ENCODE measurements at places on chromosomes 5 and 9.

- DNase-seq: no peak
Observed at GRCh38 chr9:95140821-95141220, 176.7 kb downstream of the FANCC start.

DNA sequence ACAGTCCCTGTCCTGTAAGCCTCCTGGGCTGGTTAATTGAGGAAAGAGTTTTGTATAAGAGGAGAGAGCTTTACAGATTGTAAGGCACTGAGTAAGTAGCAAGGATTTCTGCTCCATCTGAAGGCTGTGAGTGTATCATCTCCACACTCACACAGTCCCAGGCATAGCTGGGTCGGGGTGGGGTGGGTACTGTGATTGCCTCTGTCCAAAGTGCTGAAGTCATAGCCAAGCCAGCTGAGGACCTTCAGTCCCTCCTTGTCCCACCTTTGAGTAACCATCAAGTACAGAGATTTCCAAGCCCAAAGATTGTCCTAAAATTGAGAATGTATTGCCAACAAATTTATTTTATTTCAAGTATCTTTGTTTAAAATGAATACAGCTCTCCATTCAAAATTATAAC is 5.5 kb upstream of the DNAJB5 start:
- no peak for DNase-seq

DNA sequence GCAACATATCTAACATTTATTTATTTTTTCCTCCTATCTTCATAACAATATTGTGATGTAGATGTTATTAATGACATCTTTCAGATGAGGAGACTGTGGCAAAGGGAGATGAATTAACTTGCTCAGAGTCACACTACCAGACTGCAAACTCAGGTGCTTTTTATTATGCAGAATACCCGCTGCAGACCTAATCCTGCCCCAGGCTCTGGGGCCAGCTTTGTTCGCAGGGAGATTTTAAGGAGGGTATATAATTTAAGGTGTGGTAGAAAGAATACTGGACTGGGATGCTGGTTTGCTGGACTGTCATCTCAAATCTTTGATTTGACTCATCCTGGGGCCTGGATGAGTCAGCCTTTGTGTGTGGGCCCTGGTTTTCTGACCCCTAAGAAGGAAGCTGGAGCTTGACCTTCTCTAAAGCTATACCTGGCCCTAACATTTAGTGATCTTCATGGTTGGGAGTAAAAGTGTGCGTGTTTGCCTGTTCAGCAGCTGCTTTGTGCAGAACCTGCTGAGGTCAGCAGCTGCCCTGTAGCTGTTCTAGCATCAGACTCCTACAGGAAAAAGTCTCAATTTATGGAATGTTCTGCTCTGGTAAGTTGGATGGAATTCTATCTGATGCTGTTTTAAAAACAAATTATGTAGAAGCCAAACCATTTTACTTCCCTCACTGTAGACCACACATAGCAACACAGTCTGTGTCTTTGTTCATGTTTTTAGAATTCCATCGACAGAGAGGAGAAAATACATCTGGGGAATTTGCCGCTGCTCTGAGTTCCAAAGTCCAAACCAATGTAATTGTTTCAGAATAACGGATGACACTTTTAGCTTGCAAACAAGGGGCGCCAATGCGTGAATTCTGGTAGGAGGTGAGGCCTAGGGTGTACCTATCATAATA is 4.5 kb downstream of the SLC36A1 start:
- DNase-seq: no peak

DNA sequence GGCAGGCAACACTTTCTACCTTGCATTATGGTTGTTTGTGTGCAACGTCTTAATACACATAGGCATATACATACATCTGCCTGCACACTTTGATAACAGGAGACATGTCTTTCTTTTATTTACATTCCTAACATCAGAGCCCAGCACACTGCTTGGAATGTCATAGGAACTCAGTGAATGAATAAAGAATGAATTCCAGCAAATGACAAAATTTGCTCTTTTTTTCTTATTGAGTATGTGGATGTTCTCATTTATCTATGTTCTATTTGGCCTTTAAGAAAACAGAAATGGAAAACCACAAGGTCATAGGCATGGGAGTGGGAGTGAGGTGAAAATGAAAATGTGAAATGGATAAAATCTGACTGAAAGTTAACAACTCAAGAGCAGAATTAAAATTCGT is 36.3 kb upstream of the PALM2AKAP2 start:
- DNase-seq: no peak

DNA sequence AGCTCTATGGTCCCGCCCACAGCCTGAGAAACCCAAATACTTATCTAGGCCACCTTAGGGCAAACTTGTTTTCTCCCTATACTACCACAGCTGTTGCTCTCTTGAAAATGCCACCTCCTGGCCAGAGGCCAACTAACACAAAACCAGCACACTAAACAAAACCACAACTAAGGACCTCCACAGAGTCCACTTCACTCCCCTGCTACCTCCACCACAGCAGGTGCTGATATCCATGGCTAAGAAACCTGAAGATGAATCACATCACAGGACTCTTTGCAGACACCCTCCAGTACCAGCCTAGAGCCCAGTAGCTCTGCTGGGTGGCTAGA is 108.4 kb downstream of the ALDH1A1 start:
- DNase-seq: no peak

GRCh38 chr9:113934167-113934828 is 58.2 kb downstream of the ZNF618 start:
- no peak for DNase-seq

GRCh38 chr5:73938280-73938937 is 312.4 kb downstream of the ARHGEF28 start:
- no peak for DNase-seq

- no peak for DNase-seq
Observed at GRCh38 chr5:172999372-172999973, 15.9 kb downstream of the ATP6V0E1 start.

GRCh38 chr9:32627394-32627954 is 8.0 kb downstream of the TAF1L start:
- DNase-seq: no peak

DNA sequence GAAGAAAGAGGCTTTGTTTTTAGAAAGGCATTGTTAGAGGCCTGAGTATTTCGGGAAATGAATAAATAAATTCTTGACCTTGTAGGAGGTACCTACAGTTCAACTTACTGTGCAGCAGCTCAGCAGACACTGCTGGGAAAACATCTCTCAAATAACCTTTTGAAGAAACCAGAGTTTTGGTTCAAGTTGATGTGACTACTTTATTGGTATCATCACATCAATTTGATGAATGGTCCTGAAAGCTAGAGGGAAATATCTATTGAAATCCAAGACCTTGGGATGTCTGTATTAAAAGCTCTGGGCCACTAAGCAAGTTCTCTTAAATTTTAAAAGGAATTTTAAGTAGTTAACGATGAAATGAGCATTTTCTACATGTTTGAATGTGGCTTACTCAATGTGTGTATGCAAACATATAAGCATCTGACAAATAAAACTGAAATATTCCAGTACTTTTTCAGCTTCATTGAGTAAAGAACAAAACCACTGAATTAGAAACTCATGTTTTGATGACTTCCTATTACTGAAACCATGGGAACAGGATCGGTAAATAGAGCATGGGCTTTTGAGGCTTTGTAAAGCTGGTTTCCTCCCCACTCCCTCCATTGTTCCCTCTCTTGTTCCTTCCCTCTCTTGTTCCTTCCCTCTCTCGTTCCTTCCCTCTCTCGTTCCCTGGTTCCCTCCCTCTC is 36.7 kb downstream of the SLC27A6 start:
- DNase-seq: no peak

- no peak for DNase-seq
Observed at GRCh38 chr5:80315244-80315643, 4.6 kb upstream of the SPZ1 start.

DNA sequence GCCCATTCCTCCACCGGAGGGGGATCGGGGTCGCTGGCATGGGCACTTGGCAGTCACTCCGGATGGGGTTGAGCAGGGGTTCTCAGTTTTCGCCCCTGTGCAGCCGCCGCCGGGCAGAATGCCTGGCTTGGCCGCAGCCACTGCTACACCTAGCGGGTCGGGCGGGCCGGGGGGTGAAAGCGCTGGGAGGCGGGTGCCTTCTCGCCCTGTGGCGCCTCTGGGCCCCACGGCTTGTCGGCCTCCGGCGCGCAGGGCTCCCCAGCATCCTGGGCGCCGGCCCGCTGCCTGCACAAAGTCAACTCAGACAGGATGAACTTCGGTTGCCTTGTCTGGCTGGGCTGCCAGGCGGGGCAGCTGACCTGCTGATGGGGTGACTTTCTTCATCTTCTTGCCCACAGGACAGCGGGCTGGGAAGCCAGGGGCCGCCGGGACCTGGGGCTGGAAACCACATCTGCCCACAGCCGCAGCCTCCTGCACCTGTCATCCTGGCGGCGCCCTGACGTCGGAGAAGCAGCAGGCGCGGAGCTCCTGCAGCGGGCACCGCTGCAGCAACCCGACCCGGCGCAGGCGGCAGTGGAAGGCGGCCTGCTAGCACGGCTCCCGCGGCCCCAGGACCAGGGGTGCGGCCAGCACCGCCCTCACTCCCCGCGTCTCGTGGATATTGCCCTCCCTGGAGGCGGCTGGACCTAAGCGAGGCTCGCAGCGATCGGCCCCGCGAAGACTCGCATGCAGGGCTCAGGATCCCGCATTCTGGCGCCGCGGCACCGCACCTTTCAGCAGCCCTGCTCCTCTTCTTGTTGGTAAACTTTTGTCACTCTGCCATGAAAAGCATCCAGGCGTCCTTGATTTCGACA is 1.3 kb upstream of the ANKRD18A start:
- DNase-seq: peak; percentile 48

DNA sequence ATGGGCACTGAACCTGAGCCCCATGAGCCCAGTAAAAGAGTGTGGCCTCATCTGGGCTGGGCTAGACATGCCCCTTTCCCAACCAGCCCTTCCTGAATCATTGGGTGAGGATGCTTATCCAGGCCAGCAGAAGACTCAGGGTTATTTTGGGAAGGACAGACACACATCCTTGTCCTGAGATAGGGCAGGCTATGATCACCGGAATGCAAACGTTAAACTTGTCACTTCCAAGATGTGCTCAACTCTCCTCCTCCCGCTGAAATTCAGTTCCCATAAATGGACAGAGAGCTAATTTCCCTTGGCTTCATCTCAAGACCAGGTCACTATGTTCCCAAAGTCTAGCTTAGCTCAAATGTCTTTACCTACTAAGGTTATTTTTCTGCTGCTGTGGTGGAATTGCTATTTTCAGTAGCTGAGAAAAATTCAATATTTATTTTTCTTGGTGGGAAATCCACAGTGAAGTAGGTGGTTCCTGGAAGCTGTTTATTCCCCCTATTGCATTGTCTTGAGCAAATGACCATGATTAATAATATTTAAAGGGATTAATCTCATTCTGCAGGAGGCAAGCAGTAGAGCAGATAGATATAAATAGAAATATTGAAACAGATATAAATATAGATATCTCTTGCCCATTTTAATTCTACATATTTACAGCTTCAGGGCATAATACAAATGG is 70.0 kb downstream of the NXNL2 start:
- DNase-seq: no peak

DNA sequence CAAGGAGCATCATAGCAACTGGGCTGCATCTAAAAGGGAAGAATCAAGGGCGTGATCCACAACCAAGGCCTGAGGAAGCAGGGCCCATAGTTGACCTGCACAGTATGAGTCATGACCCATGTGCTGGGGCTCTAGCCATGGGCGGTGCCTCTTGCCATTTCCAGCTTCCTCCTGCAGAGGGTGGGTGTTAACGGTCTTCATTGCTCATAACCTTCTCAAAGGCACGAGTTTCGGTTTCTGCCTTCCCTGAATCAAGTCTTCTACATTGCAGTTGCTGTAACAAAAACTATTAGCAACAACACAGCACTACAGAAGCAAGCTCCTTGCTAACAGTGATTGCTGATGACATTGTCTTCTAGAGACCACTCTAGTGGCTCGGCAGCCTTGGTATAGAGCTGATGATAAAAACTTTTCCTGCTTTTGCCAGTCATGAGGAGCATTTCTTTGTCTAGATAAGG is 66.9 kb downstream of the CTSL start:
- peak; percentile 78 for DNase-seq

- no peak for DNase-seq
Observed at GRCh38 chr5:138458384-138458783, 6.9 kb upstream of the EGR1 start.

DNA sequence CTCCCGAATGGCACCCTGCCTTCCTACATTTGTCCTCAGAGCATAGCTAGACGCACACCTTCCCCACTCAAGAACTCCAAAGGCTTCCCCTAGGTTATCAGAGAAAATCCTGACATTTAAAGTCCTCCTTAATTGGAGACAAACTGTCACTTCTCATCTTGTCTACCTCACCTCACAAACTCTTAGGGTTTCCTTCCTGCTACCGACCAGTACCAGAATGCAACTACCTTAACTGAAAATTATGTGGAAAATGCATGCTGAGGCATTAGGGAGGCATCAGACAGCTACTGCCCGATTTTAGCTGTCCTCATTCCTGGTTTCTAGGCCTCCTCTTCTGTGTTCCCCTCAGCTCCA is 17.9 kb upstream of the TNIP1 start:
- no peak for DNase-seq

- DNase-seq: no peak
Observed at GRCh38 chr5:93196986-93197385, 384.0 kb downstream of the NR2F1-AS1 start.

DNA sequence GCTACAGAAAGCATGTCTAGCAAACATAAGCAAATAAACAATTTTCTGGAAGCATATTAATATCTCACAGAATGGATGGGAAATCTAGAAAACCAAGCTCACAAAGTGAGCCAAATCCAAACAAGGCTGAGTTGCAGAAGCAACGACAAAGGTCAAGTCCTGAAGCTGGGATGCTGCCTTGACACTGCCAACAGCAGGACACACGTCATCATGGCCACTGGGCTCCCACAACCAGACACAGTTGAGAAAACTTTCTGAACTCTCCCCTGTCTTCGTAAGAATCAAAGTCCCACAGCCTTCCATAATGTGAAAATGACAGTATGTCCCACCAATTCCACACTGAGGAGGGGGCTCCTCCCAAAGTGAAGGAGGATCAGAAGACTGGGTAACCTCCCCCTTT is 37.6 kb downstream of the EPB41L4A start:
- no peak for DNase-seq

- DNase-seq: peak; percentile 88
Observed at GRCh38 chr5:150155258-150156026, at the start of gene PDGFRB. Gene PDGFRB (minus strand): TSS chr5:150155845. CDS start chr5:150137047, 18,798 bp downstream.

DNA sequence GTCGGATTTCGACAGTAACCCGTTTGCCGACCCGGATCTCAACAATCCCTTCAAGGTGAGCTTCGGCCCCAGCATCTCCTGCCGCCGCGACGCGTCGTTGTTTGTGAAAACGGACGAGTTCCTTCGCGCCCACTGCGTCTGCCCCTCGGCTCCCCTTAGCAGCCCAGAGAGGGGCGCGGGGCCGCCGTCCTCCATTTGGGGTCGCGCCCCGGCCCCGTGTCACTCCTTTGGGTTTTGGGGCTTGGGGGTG is 182 bp downstream of the SCAMP1 start:
- no peak for DNase-seq

- DNase-seq: no peak
Observed at GRCh38 chr9:130191749-130192120, 19.5 kb downstream of the NCS1 start.
